ENCODE measurements at places on chromosomes 12 and 14. TPM values are rescaled to one million over a fixed set of nuclear protein-coding genes. Genes with fewer than 3 reads are reported as not detected.
A peak's percentile ranks its signal among the peaks of the same experiment; 100 is the strongest.

GRCh38 chr14:69838881-69839416 lies 40.3 kb upstream of the SMOC1 start:
- DNase-seq: no peak

DNA sequence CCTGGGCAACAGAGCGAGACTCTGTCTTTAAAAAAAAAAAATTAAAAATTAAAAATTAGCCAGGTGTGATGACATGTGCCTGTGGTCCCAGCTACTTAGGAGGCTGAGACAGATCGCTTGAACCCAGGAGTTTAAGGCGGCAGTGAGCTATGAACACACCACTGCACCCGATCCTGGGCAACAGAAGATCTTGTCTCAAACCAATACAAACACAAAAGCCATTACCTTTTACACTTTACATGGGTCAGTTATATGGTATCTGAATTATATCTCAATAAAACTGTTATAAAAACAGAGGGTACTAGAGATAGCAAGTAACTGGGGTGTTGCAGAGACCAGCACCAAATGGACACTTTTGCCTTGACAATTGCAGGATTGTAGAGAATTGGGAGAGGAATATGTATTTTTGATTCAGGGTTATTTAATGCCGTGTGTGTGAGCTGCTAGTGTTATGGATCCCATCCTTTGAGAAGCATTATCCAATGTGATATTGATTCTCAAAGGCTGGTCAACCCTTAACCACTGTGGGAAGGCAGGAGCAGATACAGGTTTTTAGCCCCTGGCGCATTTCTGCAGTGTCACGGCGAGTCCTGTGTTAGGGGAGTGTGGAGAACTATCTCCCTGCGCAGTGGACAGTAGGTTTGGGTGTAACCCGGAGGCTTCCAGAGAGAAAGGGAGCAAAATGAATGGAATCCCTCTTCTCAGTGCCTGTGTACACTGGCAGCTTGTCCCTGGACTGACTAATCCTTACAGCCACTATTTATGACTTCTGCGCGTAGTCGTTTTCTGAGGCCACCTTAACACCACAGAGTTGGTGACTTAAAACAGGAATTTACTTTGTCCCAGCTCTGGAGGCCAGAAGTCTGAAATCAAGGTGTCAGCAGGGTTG lies 4.3 kb downstream of the PSMD9 start:
- DNase-seq: no peak

GRCh38 chr12:105741786-105742566 lies 396.8 kb downstream of the NUAK1 start:
- no peak for DNase-seq

DNA sequence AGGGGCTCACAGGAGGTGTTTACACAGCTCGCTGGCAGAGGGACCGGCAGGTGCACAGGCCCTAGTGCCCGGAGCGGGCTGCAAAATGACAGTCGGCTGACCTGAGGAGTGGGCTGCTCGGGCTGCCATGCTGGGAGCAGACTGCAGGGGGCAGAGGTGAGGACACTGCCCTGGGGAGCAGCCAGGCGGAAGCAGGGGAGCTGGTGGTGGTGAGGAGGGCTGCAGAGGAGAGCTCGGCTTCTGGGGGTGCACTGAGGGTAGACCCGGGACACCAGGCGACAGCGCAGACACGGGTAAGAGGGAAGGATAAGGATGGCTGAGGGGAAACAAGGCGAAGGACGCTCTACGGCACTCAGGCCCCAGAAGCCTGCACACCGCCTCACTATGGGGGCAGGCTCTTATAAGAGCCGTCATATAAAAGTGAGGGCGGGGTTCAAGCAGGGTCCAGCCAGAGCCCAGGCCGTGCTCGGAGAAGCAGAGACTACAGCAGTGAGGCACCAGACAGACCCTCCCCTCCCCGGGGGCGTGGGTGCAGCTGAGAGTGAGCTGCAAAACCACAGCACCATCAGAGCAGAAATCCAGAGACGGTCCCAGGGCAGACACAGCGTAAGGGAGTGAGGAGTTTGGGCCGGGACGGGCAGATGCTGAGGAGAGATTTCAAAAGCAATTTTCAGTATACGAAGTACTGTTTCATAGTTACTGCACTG lies 62.5 kb downstream of the CCDC88C start:
- DNase-seq: no peak

GRCh38 chr14:75389679-75390078 lies 38.1 kb upstream of the JDP2 start:
- no peak for DNase-seq

DNA sequence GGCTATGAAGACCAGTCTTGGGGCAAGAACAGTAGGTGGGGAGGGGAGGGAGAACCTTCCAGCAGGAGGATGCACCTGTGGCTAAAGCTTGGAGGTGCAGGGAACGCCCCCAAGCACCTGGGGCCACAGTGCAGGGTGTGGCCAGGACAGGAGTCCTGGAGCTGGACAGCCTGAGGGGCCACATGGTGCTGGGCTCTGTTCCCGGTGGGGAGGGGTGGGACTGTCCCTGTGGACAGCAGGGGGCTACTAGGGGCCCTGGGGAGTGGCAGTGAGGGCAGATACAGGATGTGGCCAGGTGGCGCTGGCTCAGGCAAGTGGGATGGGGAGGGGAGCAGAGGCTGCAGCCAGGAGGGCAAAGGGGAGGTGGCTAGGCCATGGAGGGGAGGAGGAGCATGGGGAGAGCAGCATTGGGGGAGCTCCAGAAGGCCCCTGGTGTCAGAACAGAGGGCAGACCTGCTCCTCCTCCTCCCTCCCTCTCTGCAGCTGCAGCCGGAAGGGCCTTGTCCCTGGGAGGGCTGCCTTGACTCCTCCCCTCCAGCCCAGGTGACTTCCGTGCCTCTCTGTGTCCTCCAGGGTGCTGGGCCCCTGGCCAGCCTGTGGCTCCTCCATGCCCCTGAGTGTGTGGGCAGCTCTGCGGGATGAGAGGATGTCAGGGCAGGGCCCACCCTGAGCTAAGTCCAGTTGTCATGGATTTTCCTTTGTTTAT lies 68.4 kb upstream of the DLK1 start:
- no peak for DNase-seq

- DNase-seq: no peak
Measured at GRCh38 chr14:93548102-93548843, 117.5 kb downstream of the UNC79 start.

CCDC197 gene
- total RNA-seq: not detected

GRCh38 chr12:25262389-25263074 lies 11.8 kb upstream of the KRAS start:
- no peak for DNase-seq

HRK gene
- not detected for total RNA-seq

DNA sequence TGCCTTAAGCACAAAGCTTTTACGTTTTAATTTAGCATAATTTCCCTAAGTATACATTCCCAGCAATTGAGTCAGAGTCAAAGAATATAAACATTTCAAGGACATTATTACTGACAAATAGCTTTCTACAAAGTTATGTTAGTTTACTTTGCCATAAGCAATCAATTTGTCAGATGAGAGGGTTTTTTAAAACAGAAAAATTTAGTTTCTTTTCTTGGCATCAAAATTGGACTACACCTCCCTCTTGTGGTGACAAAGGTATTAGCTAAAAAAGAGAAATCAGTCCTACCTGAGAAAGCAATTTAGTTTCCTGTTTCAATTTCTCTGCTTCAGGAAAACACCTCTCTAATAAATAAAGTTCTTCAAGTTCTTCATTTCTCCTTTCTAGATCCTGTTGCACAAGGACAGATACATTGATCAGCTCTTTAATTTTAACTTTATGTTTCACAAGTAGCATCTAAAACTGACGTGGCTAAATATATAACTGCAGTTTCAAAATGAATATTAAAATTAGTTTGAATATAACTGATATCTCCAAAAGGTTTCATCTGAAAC lies 39.9 kb downstream of the DNAI7 start:
- peak; percentile 52 for DNase-seq

DNA sequence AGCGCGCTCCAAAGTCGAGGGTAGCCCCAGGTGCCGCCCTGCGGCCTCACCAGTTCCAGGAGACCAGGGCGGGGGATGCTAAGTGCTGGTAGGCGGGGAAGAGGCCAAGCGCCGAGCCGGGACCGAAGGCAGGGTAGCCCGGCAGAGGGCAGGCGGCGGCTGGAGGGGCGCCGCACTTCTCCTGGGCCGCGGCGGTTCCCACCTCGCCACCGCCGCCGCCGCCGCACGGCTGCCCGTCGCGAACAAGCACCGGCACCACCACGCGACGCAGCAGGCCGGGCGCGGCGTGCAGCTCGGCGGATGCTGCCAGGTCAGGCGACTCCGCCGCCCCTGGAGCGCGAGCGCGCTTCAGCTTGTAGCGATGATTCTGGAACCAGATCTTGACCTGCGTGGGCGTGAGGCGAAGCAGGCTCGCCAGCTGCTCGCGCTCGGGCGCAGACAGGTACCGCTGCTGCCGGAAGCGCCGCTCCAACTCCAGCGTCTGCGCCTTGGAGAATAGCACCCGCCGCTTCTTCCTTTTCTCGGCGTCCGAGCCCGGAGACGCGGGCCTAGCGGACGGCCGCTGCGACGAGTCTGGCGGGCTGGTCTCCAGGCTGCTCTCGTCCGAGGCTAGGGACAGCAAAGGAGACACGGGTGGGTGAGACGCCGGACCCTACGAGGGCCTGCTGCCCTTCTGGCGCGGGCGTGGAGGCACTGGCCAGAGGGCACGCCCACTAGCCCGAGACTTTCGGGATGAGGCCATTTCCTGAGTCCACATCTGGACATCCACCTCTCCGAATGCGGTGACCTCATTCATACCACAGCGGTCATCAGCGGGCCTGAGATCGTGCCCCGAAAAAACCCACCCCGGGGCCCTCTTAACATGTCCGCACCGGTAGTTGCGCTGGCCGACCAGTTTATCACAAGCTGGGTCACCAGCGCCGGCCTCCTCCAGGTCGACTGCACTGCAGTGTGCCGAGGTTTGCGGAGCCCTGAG lies 1.3 kb downstream of the NKX2-8 start:
- no peak for DNase-seq

DNA sequence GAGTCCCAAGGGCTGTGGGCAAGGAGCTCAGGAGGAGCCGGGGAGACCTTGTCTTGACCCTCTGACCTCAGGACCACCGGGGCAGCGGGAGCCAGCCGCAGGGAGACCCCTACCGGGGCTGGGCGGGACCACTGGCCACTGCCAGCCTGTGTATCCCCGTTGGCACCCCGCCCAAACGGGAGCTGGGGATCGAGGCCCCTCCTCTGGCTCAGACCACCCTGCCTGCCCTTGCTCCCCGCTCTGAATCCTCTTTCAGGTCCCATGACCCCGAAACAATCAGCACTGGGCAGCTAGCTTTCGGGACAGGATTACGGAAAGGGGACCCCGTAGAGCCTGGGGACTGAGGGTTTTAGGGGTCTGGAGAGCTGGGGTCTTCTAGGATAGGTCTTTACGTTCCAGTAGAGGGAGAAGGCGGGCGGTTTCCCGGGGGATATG lies 1.3 kb downstream of the GLI1 start:
- no peak for DNase-seq

DNA sequence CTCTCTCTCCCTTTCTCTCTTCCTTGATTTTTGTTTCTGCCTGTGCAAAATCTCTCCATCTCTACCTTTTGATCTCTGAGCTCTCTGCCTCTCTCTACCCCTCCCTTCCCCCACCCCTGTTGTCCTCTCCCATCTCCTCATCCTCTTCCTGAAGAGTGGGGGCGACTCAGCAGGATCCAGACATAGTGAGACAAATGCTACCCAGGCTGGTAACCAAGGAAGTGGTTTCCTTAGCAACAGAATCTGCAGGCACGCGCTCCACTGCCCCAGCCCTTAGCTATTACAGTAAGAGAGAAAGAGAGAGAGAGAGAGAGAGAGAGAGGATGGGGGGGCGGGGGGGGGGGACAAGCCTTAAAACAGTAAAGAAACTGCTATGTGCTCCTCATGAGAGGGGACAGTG lies 85.6 kb downstream of the CMKLR1 start:
- DNase-seq: no peak

DNA sequence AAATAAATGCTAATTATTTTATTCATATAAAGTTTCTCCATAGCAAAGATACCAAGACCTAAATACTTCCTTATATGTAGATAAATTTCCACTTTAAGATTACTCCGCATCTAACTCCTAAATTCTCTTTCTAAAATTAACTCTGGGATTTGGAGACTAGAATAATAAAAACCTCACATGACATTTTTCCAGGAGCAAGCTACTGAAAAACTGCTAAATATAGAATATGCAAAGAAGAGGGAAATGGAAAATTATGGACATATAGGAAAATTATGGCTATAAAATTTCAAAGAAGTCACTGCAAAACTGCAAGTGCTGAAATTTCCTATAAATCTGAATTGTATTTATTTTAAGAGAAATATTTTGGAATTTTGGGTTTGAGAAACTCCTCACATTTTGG lies 186.2 kb downstream of the DUSP6 start:
- DNase-seq: no peak

- no peak for DNase-seq
Measured at GRCh38 chr14:70838076-70838475, 28.8 kb upstream of the MAP3K9 start.

CLEC2D gene
- 294 TPM for total RNA-seq

DNA sequence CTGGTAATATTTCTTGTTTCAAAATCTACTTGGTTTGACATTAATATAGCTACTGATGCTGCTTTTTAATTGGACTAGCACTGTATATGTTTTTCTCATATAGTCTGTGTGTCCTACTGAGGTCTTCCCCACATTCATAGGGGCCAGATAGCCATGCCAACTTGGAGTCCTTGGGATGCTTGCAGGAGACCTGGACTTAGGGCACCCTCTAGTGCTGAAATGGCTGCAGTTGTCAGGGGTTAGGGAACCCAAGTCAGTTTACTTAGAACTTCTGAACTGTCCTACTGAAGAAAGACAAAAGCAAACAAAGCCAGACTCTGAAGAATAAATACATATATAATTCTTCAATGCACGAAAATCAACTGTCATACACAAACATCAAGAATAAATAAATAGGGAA lies 279.9 kb upstream of the SYT1 start:
- DNase-seq: no peak

TOX4 gene
- total RNA-seq: 86.0 TPM

RNF10 gene
- 244 TPM for total RNA-seq

TMTC1 gene
- not detected for total RNA-seq

- no peak for DNase-seq
Measured at GRCh38 chr12:127943481-127944210, 323.3 kb upstream of the TMEM132C start.

- no peak for DNase-seq
Measured at GRCh38 chr12:118271770-118272417, 100.8 kb downstream of the TAOK3 start.

ACOT4 gene
- 1.2 TPM for total RNA-seq

DNA sequence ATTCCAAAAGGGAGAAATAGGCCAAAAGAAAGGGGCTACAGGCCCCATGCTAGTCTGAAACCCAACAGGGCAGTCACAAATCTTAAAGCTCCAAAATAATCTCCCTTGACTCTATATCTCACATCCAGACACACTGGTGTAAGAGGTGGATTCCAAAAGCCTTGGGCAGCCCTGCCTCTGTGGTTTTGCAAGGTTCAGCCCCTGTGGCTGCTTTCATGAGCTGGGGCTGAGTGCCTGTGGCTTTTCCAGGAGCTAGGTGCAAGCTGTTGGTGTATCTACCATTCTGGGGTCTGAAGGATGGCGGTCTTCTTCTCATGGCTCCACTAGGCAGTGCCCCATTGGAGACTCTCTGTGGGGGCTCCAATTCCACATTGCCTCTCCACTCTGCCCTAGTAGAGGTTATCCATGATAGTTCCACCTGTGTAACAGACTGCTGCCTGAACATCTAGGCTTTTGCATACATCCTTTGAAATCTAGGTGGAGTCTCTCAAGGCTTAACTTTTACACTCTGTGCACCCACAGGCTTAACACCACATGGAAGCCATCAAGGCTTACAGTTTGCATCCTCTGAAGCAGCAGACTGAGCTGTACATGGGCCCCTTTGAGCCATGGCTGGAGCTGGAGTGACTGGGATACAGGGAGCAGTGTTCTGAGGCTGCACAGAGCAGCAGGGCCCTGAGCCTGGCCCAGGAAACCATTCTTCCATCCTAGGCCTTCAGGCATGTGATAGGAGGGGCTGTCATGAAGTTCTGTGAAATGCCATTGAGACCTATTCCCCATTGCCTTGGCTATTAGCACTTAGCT lies 66.5 kb upstream of the ABCD2 start:
- no peak for DNase-seq

P2RX2 gene
- not detected for total RNA-seq

Data from CD4-positive, alpha-beta memory T cell (primary cell).